Amygdala (tissue), 56 donors: ENCODE measurements at places on chromosomes 1 and 21.

DNA sequence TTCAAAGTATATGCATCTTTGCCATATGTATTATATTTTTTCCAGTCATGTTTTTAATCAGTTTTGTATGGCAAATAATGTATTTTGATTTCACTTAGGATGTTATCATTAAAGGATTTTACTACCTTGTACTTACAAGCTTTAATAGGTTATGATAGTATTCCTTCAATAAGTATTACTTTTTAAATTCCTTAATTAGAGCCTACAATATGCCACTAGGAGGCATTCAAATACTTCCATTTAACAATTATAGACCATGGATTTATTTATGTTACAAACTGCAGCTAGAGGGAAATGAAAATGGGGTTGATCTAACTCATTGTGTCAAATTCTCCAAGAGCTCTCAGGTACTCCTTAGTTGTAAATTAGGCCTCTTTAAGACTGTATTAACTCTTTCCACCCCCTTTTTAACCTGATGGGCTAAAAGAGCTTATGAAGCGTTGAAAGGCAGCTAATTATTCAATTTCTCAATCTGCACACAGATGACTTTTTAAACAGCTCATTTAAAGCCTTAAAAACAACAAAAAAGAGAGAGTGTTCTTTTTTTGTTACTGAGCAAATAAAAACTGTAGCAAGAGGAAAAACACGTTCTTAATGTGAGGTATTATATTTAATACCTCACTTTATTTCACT lies 156.2 kb downstream of the DENND1B start:
- no peak for DNase-seq

DNA sequence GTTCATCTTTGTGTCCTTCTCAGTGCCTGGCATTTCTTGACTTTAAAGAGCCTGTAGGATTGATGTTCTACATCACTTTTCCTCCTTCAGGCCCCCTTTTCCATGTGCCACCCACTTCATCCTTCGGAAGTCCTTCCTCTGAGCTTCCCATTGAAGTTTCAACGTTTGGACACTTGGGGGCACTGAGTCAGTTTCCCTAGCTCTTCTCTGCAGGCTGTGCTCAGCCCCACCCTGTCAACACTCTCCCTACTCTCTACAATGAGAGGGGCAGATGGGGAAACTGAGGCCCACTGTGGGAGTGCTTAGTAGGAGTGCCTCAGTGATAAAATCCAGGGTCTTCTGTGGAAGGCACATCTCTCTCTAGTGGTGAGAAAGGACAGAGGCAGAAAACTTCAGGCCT lies 11.9 kb downstream of the KCNJ10 start:
- DNase-seq: no peak

DNA sequence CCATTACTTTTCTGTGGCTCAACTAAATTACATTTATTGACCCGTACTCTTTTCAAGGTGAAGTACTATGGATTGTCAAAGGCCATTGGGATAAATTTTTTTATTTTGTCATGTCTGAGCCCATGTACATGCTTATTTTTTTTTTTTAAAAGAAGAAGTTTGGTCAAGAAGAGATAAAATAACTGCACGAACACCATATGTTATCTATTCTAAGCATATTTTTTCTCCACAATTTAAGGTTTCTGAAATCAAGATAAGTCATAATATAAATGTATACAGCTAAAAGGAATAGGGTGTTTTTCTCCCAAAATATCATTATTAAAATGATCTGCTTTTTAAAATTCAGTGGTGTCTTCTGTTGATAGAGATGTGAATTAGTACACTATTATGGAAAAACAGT lies 35.0 kb upstream of the SH2D1B start:
- DNase-seq: no peak

DNA sequence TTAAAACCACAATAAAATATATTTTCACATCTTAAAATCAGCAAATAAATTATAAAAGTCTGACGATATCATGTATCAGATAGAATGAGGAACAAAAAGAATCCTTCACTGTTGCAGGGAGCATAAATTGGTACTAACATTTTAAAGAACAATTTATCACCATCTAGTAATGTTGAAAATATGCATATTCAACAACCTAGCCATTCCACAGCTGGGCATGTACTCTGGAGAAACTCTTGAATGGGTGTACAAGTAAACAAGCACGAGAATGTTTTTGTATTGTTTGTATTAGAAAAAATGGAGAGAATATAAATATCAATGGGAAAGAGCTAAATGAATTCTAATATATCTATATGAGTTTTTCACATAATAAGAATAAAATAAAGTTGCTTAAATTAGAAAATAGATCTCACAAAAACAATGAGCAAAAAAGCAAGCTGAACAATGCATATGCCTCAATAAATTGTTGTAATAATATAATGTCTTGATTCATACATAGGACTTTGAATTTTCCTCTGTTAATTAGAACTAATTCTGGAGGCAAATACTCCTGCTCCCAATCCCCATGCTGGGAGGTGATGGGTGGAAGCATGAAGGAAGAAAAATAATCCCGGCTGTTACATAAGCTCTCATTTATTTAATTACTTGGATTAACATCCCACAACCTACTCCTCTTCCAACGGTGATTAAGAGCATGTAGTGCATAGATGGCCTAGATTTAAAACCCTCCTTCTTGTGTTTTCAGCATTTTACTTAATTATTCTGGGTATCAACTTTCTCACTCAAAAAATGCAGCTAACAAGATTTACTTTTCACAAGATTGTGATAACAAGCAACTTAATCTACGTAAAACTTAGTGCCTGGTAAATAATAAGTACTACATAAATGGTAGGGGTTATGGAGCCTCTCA lies 5.5 kb upstream of the FMO2 start:
- no peak for DNase-seq

- no peak for DNase-seq
These were observed 180.0 kb downstream of the PCP4 start for GRCh38 chr21:40047211-40047610.

- no peak for DNase-seq
These were observed 104.3 kb downstream of the NPHP4 start for GRCh38 chr1:5887971-5888361.

- no peak for DNase-seq
These were observed 33.6 kb downstream of the SLC35D1 start for GRCh38 chr1:67020304-67020703.

- no peak for DNase-seq
These were observed 16.4 kb upstream of the ATP1A1 start for GRCh38 chr1:116356673-116357072.
